Calu3 (cell line): ENCODE measurements at places on chromosomes 16 and 17.

DNA sequence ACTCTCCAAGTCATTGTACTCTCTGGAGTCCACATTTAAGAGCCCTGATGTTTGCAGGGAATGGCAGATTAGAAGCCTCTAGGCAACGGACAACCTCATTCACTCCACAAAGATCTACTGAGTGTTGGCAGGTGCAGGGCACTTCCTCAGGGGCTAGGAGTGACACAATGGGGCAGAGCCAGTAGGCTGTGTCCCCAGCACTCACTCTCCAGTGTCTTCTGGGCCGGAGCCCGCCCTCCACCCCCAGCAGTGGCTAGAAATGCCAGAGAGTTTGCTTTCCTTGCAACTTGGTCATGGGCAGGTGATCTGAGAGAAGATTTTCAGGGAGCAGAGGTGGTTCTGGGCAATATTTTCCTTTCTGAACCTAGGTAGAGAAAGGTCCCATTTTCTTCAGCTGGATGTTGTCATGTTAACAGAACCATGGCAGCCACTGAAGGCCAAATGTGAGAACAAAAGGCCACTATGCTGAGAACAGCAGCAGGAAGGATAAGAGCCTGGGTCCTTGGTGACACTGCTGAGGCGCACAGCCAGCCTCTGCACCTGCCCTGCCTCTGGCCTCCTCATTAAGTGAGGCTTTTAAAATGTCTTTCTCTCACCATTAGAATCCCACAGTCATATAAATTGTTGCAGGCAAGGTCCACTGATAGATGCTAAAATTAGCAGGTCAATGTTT, 96.2 kb downstream of the USP31 start:
- DNase-seq, result no peak

- DNase-seq, result no peak
These were observed 33.5 kb downstream of the ADAM11 start for GRCh38 chr17:44792276-44792675.

DNA sequence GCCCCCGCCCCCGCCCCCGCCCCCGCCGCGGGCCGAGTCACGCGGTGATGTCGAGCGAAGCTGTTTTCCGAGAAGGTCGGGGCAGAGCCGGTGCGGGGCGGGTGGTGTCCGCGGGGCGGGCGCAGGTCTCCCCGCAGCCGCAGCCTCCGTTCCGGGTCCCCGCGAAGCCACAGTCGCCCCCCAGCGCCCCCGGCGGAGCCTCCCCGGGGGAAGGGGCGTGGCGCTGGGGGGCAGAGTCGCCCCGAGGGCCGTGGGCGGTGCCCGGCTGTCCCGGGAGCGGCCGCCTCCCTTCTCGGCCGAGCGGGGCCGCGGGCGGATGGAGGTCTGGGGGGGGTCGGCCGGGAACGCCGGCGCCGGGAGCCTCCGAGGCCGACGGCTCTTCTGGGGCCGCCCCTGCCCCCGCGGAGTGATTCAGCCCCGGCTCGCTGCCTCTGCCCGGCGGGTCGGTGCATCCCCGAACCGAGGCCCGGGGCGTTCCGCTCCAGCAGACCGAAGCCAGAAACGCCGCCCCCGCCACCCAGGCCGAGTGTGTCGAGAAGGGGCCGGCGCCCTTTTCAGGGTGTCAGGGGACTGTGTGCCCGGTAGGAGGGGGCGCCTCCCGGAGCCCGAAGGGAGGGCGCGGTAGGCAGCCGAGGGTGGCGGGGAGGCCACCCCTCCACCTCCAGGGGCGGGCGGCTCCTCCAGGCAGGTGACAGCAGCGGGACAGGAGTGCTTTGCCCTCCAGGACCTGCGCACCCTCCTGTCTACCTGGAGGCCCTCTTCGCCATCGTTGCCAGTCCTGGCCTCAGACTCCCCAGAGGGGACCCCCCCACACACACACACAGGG, 1.7 kb downstream of the METRNL start:
- DNase-seq, result no peak

GRCh38 chr17:50169121-50169764, 3.4 kb downstream of the SGCA start:
- DNase-seq, result peak; percentile 64

- no peak for DNase-seq
These were observed 58.3 kb downstream of the SNX20 start for GRCh38 chr16:50622643-50623369.

DNA sequence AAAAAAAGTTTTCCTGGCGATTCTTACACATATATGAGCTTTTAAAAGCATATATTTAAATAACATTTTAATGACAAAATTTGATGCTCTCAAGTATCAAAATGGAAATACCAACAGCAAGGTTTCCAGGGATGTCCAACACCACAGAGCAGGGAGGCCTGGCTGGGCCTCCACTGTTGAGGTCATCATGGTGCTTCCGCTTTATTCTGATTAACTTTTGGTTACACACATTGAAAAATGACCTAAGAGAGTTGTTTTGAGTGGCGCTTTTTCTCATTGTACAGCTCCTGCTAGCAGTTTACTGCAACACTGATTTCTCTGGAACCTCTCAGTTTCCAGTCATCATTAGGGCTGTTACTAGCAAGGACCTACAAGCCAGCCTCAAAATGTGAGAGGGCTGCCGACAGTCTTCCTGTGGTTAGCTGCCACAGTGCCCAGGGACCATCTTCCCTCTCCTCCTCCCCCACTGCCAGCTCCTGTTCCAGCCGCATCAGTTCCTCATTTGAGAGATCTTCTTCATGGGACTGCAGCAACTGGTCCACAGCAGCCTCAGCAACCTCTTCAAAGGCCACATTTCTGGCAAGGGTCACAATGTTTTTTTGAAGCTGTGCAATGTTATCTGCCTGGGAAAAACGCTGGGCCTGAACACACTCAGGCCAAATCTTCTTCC, 21.3 kb downstream of the DEF8 start:
- DNase-seq, result no peak

DNA sequence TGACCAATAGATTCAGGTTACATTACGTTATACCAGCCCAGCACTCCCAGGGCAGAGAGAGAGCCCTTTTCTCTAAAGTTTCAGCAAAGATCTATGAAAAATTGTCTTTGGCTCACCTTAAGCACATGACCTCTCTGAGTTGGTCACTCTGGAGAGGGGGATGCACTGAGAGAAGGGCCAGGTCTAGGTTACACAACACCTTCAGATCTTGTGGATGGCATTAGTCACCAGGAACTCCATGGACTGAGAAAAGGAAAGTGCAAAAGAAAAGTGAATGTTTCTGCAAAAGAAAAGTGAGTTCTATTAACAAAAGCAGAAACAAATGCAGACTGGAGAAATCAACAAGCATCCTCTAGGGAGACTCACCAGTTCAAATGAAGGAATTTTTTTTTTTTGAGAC, 253.3 kb upstream of the SALL1 start:
- DNase-seq, result peak; percentile 36

GRCh38 chr17:82487910-82488309, 29.4 kb downstream of the NARF start:
- no peak for DNase-seq

GRCh38 chr17:17456251-17456650, 20.5 kb upstream of the MED9 start:
- no peak for DNase-seq

DNA sequence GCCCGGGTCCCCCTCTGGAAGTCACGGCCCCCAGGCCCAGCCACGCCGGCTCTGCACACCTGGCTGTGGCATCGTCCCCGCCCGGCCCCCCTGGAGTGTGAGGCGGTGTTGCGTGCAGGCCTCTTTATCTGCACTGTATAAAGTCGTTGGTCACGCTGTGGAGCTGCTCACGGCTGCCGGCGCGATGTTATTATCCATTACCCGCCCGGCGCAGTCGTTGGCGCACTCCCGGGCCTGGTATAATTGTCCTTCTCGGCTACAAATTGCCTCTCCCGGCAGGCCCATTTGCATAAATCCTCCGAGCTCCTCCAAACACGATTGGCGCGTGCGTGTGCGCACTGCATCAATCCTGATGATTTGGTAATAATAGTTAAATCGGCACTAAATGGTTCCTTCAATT, 57.8 kb downstream of the BAHCC1 start:
- DNase-seq, result no peak

DNA sequence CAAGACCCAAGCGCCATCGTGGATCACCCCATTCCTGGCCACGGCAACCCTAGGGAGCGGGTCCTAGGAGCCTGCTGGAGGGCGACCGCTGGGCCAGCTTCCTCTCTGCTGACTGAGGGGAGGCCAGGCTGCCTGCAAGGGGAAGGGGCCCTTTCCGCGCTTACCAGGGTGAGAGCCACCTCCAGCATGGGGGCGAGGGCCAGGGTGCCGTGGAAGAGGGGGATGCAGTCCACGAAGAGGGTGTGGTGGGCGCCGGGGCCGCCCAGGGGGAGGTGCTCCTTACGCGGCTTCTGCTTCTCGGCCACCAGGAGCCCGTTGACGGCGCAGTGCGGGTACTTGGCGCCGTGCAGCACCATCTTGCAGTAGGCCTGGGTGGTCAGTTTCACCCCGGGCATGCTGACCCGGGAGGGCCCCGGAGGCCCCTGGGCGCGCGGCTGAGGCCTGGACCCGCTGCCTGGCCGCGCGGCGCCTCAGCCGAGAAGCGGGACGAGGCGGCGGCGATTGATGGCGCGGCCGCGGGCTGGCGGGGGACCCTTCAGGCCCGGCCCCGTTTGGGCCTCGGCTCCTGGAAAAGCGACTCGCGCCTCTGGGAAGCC, 345 bp downstream of the EMC8 start:
- peak; percentile 41 for DNase-seq

DNA sequence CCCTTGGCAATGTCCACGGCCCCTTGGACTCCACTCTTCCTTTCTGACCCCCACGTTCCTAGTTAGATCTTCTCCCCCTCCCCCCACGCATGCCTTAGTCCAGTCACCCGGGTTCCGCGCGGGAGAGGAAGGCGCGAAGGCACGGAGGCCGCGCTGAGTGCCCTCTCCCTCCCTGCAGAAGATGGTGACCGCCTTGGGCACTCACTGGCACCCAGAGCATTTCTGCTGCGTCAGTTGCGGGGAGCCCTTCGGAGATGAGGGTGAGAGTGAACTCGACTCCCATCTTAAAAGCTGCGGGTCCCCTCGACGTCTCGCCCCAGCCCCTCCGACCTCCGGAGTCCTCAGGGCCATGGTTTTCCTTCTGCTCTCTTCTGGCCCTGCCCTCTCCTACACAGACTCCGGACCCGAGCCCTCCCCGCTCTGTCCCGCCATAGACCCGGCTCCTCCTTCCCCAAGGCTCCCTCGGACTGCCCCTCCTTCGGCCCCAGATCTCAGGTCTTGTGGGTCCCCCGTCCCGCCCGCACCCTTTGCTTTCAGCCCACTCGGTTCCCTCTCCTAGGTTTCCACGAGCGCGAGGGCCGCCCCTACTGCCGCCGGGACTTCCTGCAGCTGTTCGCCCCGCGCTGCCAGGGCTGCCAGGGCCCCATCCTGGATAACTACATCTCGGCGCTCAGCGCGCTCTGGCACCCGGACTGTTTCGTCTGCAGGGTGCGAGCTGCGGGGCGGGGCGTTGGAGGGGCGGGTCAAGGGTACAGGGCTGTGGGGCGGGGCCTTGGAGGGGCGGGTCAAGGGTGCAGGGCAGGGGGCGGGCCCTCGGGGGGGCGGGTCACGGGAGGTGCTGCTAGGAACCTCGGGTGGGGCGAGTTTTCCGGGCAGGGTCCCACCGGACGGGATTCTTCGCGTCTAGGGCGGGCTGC, 4.6 kb downstream of the TGFB1I1 start:
- DNase-seq, result peak; percentile 81

GRCh38 chr17:70278844-70279462, 109.6 kb downstream of the KCNJ2 start:
- DNase-seq, result no peak

GRCh38 chr17:1491443-1492248, 840 bp downstream of the MYO1C start:
- peak; percentile 57 for DNase-seq

DNA sequence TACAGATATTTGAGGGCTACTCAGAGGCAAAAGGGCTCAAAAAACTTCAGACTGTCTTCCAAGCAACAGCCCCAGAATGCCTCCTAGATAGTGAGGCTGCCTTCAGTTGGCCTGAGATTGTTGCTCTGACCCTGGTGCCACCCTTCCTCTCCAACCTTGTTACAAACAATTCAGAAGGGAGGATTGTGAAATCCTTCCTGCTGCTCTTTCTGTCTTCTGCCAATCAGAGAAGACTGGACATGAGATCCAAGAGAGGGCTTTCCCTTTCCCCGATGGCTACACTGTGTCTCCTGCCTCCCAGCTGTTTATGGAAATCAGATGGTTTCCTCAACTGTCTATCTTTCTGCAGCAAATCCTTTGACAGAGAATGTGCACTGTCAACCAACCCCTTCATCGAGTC, 419.9 kb downstream of the CDH13 start:
- DNase-seq, result no peak

DNA sequence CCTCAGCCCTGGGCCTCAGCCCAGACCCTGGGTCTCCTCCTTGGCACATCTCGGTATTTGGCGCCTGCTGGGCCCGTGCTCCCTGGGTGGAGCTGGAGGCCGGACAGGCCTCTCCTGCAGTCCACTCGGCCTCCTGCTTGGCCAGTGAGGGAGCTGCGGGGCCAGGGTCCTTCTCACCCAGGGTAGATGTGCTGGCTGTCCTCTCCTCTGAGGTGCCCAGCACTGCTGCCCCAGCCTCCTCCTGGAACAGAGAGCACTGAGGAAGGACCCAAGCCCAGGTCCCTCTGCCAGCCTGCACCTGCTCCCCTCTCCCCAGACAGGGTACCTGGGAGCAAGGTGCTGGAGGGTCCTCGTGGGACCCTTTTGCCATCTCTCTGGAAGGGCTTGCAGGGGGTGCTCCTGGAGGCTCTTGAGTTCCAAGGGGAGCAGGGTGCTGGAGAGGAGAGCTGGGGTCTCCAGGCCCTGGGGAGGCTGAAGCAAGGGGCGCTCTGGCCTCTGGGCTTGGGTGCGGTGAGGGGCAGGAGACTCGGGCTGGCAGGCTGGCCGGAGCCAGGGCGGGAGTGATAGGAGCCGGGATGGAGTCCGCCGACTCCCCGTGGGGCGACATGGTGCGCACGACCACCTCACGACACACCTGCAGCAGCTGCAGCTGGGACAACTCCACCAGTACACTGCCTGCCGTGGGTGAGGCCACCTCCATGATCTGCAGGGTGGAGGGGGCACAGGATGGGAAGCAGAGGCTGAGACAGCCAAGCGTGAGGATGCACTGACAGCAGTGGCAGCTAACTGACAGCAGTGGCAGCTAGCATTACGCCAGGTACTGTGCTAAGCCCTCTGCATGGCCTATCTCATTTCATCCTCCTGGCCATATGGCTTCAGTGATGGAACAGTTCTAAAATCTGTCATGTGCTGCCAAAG, 17.8 kb downstream of the TSPOAP1 start:
- DNase-seq, result no peak

- no peak for DNase-seq
These were observed 379.2 kb upstream of the ZFHX3 start for GRCh38 chr16:73427164-73427563.

DNA sequence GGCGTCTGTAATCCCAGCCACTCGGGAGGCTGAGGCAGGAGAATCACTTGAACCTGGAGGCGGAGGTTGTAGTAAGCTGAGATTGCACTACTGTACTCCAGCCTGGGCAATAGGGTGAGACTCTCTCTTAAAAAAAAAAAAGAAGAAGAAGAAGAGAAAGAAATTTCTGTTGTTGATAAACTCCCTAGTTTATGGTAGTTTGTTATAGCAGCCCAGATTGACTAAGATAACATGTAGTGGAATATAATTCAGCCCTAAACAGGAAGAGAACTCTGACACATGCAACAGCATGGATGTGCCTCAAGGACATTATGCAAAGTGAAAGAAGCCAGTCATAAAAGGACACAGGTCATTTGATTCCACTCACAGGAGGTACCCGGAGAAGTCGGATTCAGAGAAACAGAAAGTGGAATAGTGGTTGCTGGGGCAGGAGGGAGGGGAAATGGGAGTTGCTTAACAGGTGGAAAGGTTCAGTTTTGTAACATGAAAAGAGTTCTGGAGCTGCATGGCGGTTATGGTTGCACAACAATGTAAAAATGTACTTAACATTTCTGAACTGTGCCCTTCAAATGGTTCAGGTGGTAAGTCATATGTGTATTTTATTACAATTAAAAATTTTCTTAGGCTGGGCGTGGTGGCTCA, 26.0 kb upstream of the PRM1 start:
- no peak for DNase-seq

- peak; percentile 40 for DNase-seq
These were observed 47.5 kb downstream of the SLC6A2 start for GRCh38 chr16:55703003-55704001.
